ENCODE measurements at places on chromosomes 5 and 9.

DNA sequence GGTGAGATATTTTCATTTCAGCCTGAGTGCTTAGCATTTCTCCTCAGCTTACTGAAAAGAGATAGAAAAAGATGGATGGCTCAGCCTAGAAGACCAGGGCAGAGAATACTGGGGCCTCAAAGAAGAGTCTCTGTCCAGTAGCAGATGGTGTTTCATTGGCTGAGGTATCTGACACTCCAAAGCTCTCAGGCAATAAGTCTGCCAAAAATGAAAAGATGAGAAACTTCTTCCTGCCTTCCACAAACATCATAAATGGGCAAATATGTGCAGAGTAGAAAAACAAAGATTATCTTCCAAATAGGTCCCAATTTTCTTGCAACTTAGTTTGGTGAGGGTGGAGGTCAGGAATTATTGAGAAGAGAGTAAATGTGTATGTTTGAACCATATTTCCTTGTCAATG lies 87.4 kb upstream of the ICE1 start:
- DNase-seq: no peak

DNA sequence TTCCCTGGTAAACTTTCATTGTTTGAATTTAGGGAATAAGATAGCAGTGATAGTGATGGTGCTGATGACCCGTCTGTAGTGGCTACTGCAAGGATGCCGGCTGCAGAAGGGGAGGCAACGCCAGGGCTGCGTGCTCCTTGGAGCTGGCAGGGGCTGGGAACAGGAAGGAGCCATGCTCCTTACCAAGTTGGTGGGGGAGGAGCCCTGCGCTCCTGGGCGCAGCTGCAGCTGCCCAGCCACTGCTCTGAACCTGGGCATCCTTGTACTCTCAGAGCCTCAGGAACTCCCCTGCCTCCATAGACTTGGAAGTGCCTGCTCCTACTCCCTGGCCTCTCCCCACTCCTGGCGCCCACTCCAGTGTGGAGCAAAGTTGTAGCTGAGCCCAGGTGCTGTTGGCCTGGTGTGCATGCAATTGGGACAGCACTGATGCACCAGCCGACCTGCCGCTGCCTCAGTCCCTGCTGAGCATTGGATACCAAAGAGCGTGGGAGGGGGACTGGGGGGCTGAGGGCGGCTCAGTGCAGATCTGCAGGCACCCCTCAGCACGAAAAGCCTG lies 585.1 kb upstream of the FAM174A start:
- no peak for DNase-seq

DNA sequence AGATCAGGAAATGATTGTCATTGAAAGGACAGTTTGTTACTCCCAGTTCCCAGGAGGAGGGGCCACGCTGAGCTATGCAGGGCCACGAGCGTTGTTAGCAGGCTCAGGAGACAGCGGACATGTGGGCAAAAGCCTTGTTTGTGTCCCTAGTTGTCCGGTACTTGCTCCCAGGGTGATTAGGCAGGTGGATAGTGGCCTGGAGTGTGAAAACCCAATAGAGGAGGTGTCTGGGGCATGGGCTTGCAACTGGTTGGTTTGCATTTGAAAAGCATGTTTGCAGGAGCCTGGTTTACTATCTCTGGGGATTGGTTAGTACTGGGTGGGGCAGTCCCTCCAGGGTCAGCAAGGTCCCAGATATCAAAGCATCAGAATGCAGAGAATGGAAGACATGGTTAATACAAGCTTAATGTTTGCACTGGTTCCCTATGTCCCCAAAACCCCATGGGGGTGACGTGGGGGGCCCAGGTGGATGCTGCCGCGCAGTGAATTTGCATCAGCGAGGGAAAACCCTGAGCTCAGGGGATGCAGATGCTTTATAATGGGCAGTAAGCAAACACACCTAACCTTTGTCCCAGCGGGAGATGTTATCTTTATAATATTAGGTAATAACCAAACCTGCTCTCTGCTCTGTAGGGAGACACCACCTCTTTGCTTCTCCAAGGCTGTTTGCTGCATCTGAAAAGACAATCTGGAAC lies 39.7 kb downstream of the ROPN1L start:
- no peak for DNase-seq

- peak; percentile 76 for DNase-seq
These were observed 187.6 kb upstream of the TNC start for GRCh38 chr9:115305543-115305942.

GRCh38 chr5:104643320-104643719 lies 1080.7 kb upstream of the NUDT12 start:
- peak; percentile 4 for DNase-seq

- DNase-seq: peak; percentile 67
These were observed 46.4 kb downstream of the ANXA2R start for GRCh38 chr5:42993516-42994245.

- DNase-seq: no peak
These were observed 20.0 kb upstream of the PCAT7 start for GRCh38 chr9:94534901-94535300.

- DNase-seq: no peak
These were observed 126.7 kb upstream of the PTGER4 start for GRCh38 chr5:40552981-40553380.

GRCh38 chr9:35357116-35357515 lies 132.8 kb upstream of the RUSC2 start:
- no peak for DNase-seq

- DNase-seq: no peak
These were observed 1.3 kb downstream of the MED10 start for GRCh38 chr5:6376974-6377520.

- DNase-seq: no peak
These were observed 311.0 kb upstream of the IRX4 start for GRCh38 chr5:2193542-2194235.

GRCh38 chr9:18263377-18263776 lies 210.6 kb upstream of the ADAMTSL1 start:
- DNase-seq: no peak

Measured in epithelial cell of esophagus (primary cell).